ENCODE measurements at places on chromosomes 7 and 10. TPM values are rescaled to one million over a fixed set of nuclear protein-coding genes. Genes with fewer than 3 reads are reported as not detected.

- no peaks in the 10 kb centered on the region for H3K36me3 ChIP-seq
- no peak overlapping the region for H3K27ac ChIP-seq
- H3K4me1 ChIP-seq: peaks cover 11% of the 10 kb centered on the region
Observed at GRCh38 chr10:114077347-114077746, 33.7 kb downstream of the ADRB1 start.

PNLIPRP3 gene
- not detected for total RNA-seq

DNA sequence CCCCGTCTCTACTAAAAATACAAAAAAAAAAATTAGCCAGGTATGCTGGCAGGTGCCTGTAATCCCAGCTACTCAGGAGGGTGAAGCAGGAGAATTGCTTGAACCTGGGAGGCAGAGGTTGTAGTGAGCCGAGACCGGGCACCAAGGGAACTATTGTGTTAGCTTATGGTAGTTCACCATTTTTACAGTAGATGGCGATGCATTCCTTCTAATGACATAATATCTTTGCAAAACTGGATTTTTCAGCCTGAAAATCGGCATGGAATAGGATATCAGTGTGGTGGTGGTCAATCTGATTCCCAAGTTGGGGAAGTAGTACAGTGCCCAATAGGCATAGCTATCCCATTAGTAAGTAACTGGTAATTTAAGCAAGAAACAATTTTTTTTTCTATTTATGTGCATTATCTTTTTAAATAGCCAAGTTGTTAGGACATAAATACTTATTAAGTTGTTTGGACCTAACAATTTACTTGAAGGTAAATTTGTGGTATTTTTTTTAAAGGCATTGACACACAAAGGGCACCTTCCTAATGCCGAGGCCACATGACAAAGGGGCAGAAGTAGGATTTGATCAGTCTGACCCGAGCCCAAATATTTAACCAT lies 17.6 kb upstream of the IMPDH1 start:
- no peaks in the 10 kb centered on the region for H3K36me3 ChIP-seq
- no peaks in the 10 kb centered on the region for H3K4me1 ChIP-seq
- H3K4me3 ChIP-seq: no peak overlapping the region
- no peaks in the 10 kb centered on the region for H3K27me3 ChIP-seq
- DNase-seq: peak; percentile 48

DNA sequence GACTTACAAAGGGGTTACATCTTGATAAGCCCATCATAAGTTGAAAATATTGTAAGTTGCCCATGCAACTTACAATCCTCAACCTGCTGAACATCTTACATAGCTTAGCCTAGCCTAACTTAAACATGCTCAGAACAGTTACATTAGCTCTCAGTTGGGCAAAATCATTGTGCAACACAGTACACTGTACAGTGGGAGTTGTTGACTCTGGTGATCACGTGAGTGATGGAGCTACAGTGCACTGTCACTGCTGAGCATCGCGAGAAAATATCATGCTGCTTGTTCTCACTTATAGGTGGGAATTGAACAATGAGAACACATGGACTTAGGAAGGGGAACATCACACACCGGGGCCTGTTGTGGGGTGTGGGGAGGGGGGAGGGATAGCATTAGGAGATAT lies 214.9 kb upstream of the ZMIZ1 start:
- no peaks in the 10 kb centered on the region for H3K27me3 ChIP-seq
- H3K36me3 ChIP-seq: no peaks in the 10 kb centered on the region
- H3K27ac ChIP-seq: no peak overlapping the region
- DNase-seq: no peak

ACSL5 gene
- total RNA-seq: 7.3 TPM

PTF1A gene
- total RNA-seq: 138 TPM

- H3K27me3 ChIP-seq: no peaks in the 10 kb centered on the region
- DNase-seq: no peak
- H3K4me1 ChIP-seq: no peaks in the 10 kb centered on the region
- no peak overlapping the region for H3K4me3 ChIP-seq
- H3K27ac ChIP-seq: no peak overlapping the region
- no peaks in the 10 kb centered on the region for H3K36me3 ChIP-seq
Observed at GRCh38 chr10:122249303-122249850, 21.7 kb upstream of the BTBD16 start.

GRCh38 chr7:150818971-150819370 lies 18.4 kb downstream of the TMEM176A start:
- no peak for DNase-seq
- H3K4me3 ChIP-seq: no peak overlapping the region
- no peaks in the 10 kb centered on the region for H3K4me1 ChIP-seq
- no peaks in the 10 kb centered on the region for H3K27me3 ChIP-seq

DNA sequence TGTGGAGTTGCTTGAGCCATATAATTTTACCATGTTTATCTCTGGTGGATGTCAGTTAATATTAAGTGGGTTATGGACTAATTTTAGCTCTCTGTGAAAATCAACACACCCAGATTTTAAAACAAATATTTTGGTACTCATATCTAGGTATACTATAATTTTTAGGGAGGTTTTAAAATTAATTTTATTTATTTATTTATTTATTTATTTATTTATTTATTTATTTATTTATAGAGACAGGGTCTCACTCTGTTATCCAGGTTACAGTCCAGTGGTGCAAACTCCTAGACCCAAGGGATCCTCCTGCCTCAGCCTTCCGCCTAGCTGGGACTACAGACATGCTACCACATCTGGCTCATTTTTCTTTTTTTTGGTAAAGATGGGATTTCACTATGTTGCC lies 7.3 kb upstream of the CREM start:
- H3K36me3 ChIP-seq: no peaks in the 10 kb centered on the region
- no peak overlapping the region for H3K27ac ChIP-seq
- H3K4me3 ChIP-seq: no peak overlapping the region
- no peak for DNase-seq
- no peaks in the 10 kb centered on the region for H3K4me1 ChIP-seq
- no peaks in the 10 kb centered on the region for H3K27me3 ChIP-seq

DNA sequence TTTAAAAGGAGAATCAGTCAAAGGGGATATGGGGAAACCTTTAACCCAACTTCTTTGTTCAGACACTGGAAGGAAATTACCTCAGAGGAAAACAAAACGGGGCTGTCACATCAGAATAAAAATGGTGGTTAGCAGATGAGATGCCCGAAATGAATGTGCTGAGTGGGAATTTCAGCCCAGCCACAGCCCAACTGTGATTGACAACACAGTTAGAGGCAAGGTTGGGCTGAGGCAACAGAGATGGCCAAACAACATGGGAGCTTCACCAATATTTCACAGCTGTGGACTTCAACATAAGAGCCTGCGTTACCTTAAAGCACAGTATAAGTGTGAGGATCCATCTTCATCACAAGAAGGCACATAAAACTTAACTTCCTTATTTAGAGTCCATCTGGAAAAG lies 133.5 kb upstream of the PTPRZ1 start:
- H3K27me3 ChIP-seq: no peaks in the 10 kb centered on the region
- DNase-seq: no peak
- H3K27ac ChIP-seq: no peak overlapping the region
- H3K4me3 ChIP-seq: no peak overlapping the region
- no peaks in the 10 kb centered on the region for H3K4me1 ChIP-seq
